Lung (tissue), 17 donors: ENCODE measurements at places on chromosomes 4 and X.

DNA sequence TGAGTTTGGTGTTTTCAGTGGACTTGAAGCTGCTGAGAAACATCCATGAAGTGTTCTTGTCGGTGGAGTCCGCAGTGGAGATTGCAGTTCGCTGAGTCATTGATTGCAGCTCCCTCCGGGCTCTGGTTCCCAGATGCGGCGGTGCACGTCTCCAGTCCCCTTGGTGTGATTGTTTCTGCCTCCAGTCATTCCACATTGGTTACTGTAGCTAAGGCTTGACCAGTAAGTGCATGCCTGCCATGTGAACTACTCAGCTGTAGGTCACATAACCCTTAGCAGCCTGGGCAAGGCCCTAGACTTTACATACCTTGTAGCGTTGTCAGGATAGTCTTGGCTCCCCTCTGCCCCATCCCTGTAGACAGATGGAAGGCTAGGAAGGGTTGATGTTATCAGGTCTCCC lies 53.8 kb upstream of the CLCN4 start:
- DNase-seq, result no peak

DNA sequence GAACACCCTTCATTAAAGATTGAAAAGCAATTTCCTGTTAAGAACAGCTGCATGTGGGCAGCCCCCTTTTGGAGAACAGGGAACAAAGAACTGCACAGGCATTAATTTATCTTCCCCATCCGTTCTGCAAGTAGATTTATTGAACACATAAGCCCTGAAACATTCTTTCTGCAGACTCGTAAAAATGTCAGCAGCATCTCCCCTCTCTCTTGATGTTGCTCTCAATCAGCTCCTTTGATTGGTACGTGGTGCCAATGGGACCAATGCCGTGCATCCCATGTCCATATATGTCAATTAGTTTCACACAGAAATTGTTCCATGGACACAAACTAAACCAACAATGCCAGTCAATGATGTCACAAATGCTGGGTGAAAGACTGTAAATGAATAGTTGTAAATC lies 228.5 kb upstream of the RASGEF1B start:
- no peak for DNase-seq

- peak; percentile 66 for DNase-seq
Measured at GRCh38 chrX:40877887-40878286, 142.5 kb upstream of the MED14 start.

- no peak for DNase-seq
Measured at GRCh38 chr4:7276515-7276914, 84.2 kb downstream of the SORCS2 start.

DNA sequence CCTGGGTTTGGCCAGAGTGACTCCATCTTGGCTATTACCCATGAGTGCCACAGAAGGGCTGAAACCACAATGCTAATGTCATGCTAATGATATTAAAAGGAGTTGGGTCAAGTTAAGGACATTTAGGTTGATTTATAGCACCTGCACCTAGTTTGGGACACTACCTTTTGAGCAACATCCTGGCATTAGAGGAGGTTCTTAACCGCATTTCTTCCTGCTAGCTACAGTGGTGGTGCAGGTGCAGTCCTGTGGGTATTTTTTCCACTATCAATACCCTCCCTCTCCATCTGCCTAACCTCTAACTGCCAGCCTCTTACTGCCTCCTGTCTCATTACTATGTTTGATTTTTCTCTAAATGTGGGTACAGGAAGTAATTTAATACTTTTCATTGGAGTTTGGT lies 1276.1 kb downstream of the FSTL5 start:
- DNase-seq, result no peak

- no peak for DNase-seq
Measured at GRCh38 chr4:90799895-90800294, 672.7 kb downstream of the CCSER1 start.

DNA sequence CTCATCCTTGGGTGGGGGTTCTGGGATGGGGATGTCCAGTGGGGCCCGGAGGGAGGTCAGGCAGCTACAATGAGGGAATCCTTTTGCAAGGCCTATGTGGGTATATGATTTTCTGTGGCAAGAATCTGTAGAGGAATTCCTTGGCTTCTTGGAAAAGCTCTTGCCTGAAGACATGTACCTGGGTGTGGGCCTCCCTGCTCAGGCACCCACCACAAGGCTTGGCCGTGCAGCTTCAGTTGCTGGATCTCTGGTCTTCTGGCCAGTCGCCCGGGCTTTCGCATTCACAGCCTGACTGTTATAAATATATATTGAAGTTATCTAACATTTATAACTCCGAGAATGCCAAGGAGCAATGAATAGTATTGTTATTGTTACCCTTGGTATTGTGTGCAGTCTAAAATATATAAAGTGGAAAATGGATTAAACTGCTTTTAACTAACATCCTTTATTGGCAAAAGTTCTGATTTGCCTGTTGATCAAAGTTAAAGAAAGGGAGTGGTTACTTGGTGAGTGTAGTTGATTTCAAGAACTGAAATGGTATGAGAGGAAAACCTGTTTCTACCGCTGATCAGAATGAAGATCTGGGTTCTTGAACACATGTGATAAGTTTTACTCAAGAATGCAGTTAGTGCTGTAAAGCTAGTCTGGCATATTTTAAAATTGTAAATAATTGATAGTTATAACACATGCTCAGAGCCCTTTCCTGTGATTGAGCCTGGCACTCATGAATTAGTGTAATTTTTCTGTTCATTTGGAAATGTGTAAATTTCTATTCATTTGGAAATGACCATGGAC lies 36.0 kb downstream of the PTTG2 start:
- no peak for DNase-seq

DNA sequence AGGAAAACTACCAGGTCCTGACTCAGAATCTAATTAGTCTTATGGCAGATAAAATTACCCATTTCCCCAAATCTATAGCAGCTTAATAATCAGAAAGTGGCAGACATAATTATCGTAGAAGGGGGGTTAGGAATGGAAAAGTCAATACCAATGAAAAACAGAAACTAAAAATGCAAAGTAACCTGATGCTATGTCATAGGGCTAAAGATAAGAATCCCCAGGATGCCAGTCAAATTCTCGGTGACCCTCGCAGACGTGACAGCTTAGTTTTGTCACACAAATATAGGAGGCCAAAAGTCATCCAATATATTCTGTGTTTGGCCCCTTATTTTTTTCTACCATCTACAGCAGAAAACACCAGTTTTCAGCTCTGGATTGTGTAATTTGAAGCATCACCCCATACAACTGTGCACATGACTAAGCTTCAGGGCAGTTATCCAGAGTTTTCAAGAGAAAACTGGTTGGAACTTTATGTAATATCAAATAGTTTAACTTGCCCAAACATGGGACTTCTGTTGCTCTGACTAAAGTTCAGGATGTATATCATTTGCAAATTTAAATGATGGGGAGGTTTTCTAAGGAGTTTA lies 30.9 kb downstream of the RASSF6 start:
- peak; percentile 39 for DNase-seq

DNA sequence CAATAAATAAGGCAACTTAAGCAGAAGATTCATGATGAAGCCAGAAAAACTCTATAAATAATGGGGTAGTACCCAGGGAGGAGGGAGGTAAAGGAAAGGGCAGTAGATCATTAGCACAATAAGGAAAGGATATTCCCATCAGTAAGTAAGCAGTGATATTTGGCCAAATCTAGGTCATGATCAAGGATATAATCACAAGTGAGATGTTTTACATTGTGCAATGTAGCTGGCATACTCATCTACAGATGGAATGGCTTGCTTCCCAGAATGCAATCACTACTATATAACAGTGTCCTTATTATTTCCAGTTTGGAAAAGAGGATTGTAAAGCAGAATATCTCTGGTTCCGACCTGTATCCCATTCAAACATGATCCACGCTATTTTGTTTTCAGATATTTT lies 483.4 kb downstream of the RPA4 start:
- no peak for DNase-seq

DNA sequence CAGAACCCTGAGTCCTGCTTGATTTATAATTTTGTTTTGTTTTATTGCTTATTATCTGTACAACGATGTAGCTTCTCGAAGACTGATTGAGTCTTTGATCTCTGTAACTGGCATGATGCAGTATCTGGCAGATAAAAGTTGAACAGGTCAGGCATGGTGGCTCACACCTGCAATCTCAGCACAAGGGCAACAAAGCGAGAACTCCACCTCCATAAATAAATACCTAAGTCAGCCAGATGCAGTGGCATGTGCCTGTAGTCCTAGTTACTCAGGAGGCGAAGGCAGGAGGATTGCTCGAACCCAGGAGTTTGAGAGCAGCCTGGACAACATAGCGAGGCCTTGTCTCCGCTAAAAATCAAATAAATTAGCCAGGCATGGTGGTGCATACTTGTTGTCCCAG lies 15.7 kb upstream of the WDR19 start:
- no peak for DNase-seq

- peak; percentile 61 for DNase-seq
Measured at GRCh38 chrX:68762766-68763165, 66.1 kb upstream of the EFNB1 start.

GRCh38 chrX:51742586-51742985 lies 656 bp upstream of the GSPT2 start:
- peak; percentile 1 for DNase-seq

DNA sequence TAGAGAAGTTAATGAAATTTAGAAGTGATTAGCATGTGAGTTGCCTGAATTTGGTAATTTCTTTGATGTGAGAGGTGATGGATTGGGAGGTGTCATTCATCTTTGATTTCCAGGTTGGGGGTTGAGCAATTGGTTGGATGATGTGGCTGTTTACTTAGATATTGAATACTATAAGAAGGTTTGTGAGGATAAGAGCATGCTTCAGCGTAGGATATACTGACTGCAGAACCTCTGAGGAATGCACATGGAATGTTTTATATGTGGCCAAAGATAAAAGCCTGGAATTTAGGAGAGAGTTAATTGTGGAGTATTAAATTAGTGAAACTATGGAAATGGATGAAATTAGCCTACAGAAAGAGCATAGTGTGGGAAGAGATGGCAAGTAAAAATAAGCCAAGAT lies 165.4 kb upstream of the MAD2L1 start:
- DNase-seq, result no peak

GRCh38 chr4:20046931-20047677 lies 204.6 kb upstream of the SLIT2 start:
- DNase-seq, result peak; percentile 22

DNA sequence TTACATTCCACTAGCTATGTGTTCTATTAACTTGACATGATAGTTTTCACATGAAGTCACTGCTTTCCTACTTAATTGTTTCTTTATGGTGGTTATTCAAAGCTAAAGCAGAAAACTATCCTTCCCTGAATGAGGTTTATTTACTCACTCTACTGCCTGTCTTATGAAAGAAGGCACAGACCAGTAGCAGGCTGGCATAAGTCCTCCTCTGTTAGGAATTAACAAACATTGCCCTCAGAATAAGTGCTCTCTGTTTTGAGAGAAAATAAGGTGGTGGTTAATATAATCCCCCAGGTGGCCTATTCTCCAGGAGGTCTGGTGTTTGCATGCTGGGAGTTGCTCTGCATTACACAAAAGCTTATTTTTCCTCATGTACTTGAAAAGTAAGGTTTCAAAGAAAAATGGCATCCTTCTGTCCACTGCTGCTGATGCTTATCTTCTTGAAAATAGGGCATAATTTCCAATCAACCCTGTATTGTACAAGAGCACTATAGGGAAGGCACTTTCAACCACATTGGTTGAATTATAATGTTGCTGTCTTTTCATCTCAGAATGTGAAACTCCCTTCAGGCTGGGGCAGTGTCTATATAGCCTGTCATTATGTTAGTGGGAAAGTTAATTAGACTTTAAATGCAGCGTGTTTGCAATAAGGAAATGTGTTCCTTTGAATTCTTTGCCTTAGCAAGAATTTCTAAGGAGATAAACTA lies 119.7 kb upstream of the TBC1D9 start:
- DNase-seq, result no peak

DNA sequence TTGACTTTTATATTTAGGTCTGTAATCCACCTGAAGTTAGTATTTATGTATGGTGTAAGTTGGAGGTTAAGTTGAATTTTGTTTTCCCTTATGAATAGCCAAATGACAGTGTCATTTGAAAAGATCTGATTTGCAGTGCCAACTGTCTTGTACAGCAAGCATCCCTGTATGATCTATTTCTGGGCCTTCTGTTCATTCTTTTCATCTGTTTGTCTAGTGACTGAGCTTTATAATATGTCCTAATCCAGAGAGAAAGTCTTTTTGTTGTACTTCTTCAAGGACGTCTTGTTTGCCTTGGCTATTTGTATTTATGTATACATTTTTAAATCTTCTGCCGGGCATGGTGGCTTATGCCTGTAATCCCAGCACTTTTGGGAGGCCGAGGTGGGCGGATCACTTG lies 39.6 kb downstream of the CDKL5 start:
- DNase-seq, result no peak

GRCh38 chr4:98976716-98977115 lies 18.8 kb upstream of the METAP1 start:
- no peak for DNase-seq
